ENCODE measurements at places on chromosomes 1 and 21. TPM values are rescaled to one million over a fixed set of nuclear protein-coding genes. Genes with fewer than 3 reads are reported as not detected.
A peak's percentile ranks its signal among the peaks of the same experiment; 100 is the strongest.

DNA sequence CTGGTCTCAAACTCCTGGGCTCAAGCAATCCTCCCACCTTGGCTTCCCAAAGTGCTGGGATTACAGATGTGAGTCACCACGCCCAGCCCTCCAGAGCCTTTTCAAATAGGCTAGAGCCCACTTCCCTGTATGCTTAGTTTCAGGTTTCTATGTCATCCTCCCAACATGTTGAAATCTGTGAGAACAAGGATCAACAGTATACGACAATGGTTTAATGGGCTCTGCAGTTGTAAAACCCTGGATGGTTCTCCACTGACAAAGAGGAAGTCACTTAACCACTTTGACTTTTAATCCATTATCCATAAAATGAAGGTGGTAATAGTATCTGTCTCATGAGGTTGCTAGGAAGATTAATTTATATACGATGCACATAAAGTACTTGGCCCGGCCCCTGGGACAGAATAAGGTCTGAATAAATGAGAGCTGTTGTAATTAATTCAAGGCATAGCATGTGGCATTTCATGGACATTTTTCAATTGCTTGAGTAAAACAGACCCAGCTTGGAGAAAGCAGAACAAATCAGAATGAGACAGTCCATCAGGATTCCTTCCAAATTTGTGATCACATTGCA is 113.9 kb upstream of the ZNF648 start:
- no peak overlapping the region for H3K4me3 ChIP-seq
- no peaks in the 10 kb centered on the region for H3K36me3 ChIP-seq
- no peak overlapping the region for H3K27ac ChIP-seq
- DNase-seq, result no peak
- H3K4me1 ChIP-seq, result peaks cover 3% of the 10 kb centered on the region

DNA sequence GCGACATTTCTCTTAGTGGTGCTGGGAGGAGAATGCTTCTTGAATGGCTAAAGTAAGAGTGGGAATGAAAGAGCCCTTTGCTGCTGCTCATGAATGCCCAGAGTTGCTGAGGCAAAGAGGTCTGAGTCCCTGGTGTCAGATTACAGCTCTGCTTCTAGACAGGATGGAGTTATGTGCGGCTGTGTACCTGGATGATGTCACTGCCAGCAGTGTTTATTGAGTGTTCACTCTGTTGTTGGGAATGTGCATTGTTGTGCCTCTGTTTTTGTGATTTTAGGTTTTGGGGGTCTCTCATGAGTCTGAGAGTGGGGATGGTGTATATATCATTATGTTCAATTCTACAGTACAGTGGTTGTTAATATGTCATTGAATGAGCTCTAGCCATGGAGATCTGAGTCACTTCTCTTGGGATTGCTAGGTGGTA is 2.7 kb downstream of the CDC14A start:
- peak overlapping the region; percentile 76 for H3K27ac ChIP-seq
- H3K4me1 ChIP-seq, result peaks cover 56% of the 10 kb centered on the region
- peak overlapping the region; percentile 90 for H3K4me3 ChIP-seq
- DNase-seq, result peak; percentile 40
- peaks cover 62% of the 10 kb centered on the region for H3K36me3 ChIP-seq

- no peak for DNase-seq
- no peaks in the 10 kb centered on the region for H3K4me1 ChIP-seq
- H3K36me3 ChIP-seq, result no peaks in the 10 kb centered on the region
- no peak overlapping the region for H3K27ac ChIP-seq
- H3K4me3 ChIP-seq, result no peak overlapping the region
These were observed 59.6 kb upstream of the CSF3R start for GRCh38 chr1:36542024-36542961.

GRCh38 chr1:5478156-5478695 is 514.0 kb downstream of the NPHP4 start:
- no peaks in the 10 kb centered on the region for H3K27me3 ChIP-seq
- H3K36me3 ChIP-seq, result no peaks in the 10 kb centered on the region
- DNase-seq, result no peak
- H3K27ac ChIP-seq, result no peak overlapping the region

DNA sequence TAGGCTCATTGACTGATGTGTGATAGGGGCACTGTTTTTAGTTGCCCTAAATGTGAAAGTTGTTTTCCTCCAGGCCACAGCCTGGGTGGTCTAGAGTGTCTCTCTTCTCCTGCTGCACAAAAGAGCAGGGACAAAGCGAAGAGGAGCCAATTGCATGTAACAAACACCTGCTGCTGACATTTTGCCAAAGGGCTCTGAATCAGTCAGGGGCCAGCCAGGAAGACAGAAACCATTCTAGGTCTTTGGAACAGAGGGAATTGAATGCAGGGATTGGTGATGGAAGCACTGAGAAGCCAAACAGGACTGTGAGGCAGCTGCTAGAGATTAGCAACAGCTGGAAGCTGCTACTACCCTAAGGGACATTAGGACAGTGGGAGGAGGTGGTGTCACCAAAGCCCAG is 185.3 kb upstream of the POU3F1 start:
- H3K27me3 ChIP-seq, result peaks cover 14% of the 10 kb centered on the region
- no peak overlapping the region for H3K4me3 ChIP-seq

DNA sequence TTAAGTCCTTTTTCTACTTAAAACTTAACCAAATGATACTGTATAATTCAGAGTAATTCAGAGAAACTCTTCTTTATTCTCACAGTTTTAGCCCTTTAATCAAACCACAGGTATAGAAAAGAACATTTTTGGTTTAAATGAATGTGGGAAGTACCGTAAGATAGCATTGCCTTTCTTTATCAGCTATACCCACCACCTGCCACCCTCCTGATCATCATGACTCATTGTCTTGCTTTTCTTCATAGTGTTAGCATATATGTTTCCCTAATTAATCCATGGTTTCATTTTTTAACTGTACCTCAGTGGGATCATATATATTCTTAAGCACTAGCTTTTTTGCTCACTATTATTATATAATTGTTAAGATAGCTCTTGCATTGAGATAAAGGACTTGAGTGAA is 27.5 kb upstream of the ANGPTL1 start:
- no peak for DNase-seq
- H3K36me3 ChIP-seq, result no peaks in the 10 kb centered on the region
- H3K4me3 ChIP-seq, result no peak overlapping the region
- no peak overlapping the region for H3K27ac ChIP-seq

- no peaks in the 10 kb centered on the region for H3K4me1 ChIP-seq
- H3K27me3 ChIP-seq, result peaks cover 34% of the 10 kb centered on the region
- no peak overlapping the region for H3K4me3 ChIP-seq
- H3K27ac ChIP-seq, result no peak overlapping the region
- no peak for DNase-seq
These were observed 17.9 kb downstream of the PLXNA2 start for GRCh38 chr1:208225954-208226937.

GRCh38 chr1:179002552-179003345 is 22.9 kb upstream of the FAM20B start:
- no peaks in the 10 kb centered on the region for H3K27me3 ChIP-seq
- H3K4me3 ChIP-seq, result no peak overlapping the region
- peak; percentile 61 for DNase-seq
- peaks cover 10% of the 10 kb centered on the region for H3K4me1 ChIP-seq

DNA sequence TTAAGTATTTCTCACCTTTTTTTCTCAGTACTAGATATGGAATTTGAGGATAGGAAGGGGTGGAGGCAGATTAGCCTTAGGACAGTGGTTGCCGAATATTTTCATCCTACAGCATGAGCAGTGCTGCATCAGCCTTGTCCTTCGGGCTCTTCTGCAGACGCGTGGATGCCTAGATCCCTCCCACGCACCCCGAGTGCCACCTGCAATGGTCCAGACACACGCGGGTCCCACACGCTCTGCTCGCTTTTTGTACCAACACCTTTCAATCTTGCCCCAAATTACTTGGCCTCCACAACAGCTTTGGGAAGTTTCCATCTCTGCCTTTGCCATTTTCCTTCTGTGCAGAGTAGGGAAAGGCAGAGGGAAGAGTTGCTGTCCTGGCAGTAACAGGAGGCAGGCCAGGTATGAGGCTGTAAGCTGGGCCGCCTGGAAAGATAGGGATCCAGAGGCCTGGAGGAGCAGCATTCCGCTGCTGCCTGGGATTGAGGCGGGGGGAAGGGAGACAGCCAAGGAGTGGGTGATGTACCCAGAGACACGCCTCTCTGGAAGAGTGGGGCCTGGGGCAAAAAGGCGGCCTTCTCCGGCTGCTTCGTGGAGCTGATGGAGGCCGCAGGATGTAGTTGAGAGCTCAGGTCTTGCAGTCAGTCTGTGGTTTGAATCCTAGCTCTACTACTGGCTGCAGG is 467.7 kb downstream of the KIF26B start:
- no peaks in the 10 kb centered on the region for H3K36me3 ChIP-seq
- H3K27me3 ChIP-seq, result no peaks in the 10 kb centered on the region
- H3K27ac ChIP-seq, result no peak overlapping the region
- DNase-seq, result no peak

GRCh38 chr1:185742403-185742802 is 8.2 kb downstream of the HMCN1 start:
- H3K27me3 ChIP-seq, result peaks cover 7% of the 10 kb centered on the region
- peaks cover 8% of the 10 kb centered on the region for H3K4me1 ChIP-seq
- no peak overlapping the region for H3K27ac ChIP-seq
- no peaks in the 10 kb centered on the region for H3K36me3 ChIP-seq

The DSTYK gene
- total RNA-seq, result 8.8 TPM

The CELA2B gene
- not detected for total RNA-seq

The RNU1-4 gene
- total RNA-seq, result 1,691 TPM

All from activated CD4-positive, alpha-beta memory T cell treated with anti-CD3 and anti-CD28 coated beads, Interleukin-2, amount 10 ng/mL, durations not matched to agents 7 days and 5 days (primary cell).